ENCODE measurements at places on chromosomes 6 and 20. TPM values are rescaled to one million over a fixed set of nuclear protein-coding genes. Genes with fewer than 3 reads are reported as not detected.
A peak's percentile ranks its signal among the peaks of the same experiment; 100 is the strongest.

- no peak for DNase-seq
Measured at GRCh38 chr20:52801628-52802006, 170.5 kb upstream of the TSHZ2 start.

- DNase-seq, result no peak
Measured at GRCh38 chr6:22152841-22153240, 144.0 kb downstream of the PRL start.

DNA sequence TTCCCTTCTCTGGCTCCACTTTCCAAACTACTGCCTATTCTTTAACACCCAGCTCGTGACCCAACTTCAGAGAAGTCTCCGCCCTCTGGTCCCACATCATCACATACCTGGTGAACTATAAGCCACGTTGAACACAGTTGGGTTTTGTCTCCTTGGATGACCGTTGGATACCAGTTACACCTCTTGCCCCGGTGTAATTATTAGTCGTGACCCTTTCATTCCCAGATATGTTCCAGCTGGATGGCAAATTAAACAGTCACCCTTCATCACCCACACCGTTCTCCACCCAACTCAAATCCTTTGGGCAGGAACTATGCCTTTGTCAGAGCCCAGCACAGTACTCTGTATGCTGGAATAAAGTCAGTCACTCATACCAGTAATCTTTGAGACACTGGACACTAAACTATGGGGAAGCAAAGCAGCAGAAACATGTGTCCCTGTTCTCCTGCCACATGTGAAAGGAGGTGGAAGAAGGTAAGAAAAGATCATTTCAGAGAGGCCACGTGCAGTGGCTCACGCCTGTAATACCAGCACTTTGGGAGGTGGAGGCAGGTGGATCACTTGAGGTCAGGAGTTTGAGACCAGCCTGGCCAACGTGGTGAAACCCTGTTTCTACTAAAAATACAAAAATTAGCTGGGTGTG is 22.5 kb downstream of the PLAGL2 start:
- no peak for DNase-seq

MACROD2 gene
- not detected for total RNA-seq

DNA sequence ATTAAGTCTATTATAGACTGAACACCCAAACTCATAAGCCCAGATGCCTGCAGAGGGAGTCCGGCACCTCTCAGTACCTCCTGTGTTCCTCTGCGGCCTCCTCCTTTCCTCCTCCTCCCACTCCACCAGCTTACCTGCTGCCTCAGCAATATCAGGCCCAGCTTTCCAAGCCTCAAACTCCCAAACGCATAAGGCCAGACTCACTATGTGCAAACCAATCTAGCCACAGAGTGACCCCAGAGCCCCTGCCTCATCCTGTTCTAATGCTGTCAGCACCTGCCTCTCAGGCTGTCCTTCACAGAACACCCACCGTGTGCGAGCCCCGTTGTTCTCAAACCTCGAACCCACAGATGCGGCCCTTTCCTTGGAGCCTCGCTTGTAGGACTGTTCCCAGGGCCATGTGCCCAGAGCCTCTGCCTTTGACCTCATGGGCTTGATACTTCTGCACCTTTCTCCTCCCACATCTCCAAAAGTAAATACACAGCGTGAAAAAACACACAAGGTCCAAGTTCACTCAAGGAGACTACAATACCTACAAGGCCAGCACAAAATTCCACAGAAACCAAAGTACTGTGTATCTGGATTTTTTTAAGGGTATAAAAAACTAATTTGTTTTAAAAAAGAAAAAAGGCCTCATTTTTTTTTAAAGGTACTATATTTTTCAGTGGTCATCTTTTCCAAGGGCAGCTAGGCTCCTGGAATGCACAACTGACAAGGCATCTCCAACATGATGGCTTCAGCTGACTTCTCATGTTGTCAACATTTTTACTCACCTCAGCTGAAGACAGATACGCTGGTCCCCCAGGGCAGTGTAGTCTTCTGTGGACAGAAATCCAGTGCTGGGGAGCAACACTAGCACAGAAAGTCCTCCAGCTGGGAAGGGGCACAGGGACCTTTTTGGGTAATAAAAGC is 52.3 kb downstream of the ABHD12 start:
- DNase-seq, result no peak

DNA sequence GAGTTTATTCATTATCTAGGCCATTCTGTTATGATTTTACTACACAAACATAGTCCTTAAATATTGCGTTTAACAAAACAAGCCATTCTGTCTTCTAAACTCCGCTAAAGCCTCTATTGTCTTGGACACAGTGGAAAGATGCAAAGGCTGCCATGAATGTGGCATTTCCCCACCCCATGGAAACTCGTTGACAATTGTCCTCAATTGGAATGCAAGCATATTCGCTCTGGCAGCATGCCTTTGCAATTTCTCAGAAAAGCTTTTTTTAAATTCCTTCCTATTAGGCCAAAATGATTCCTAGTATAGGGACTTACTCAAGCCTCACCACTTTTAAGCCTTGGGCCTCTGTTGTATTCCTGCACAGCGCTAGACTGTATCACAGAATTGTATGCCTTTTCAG is 22.8 kb downstream of the OR2A4 start:
- no peak for DNase-seq

DNA sequence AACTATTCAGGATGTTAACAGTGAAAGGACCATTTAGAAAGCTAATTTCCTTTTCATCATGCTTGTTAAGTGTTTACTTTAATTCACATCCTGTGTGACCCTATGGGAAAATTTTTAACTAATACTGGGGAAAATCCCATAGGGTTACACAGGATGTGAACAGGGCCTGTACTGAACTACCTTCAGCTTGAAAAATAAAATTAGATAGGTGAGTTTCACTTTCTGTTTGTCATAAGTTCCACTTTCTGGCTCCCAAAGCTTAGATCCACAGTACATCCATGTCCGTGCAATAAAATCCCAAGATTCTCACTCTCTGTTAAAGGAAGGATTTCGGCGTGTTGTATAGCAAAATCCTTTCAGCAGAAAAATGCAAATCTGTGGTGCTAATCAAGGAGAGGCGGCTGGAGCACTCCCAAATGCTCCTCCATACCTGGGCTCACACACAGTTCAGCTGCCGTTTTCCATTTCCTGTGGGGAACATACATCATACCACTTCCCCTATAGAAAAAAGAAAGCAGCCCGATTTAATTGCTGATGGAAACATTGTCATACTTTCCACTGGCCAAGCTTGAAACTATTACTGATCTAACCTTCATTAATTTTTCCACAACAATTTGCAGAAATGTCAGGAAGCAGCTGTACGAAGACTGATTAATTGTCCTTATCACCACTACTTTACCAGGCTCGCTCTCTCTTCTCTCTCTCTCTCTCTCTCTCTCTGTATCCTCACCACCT is 125.2 kb downstream of the HIVEP2 start:
- peak; percentile 65 for DNase-seq

DNA sequence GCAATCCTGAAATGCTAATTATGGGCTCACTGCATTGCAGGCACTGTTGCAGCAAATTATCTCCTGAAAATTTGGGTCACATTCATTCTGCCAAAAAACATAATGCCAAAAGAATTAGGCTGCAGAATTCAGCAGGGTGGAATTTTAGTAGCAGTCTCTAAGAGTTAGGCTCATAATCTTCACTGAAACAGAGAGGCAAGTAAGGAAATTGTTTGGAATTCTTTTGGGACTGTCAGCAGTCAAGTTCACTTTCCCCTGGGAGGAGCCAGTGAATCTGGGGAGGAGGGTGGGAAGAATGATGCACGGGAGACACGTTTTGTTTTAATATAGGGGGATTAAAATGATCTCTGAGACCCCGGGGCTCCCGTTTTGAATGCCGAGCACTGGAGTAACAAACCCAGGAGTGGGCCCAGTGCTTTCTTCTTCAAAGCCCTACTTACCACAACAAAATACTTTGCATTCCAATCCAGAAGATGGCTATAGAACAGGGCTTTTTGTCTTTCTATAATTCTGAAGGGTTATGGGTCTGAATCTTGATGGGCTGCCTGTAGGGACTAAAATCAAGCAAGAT is 44.7 kb downstream of the SOBP start:
- DNase-seq, result peak; percentile 7

- DNase-seq, result no peak
Measured at GRCh38 chr20:56851552-56851951, 222.4 kb downstream of the TFAP2C start.

DNA sequence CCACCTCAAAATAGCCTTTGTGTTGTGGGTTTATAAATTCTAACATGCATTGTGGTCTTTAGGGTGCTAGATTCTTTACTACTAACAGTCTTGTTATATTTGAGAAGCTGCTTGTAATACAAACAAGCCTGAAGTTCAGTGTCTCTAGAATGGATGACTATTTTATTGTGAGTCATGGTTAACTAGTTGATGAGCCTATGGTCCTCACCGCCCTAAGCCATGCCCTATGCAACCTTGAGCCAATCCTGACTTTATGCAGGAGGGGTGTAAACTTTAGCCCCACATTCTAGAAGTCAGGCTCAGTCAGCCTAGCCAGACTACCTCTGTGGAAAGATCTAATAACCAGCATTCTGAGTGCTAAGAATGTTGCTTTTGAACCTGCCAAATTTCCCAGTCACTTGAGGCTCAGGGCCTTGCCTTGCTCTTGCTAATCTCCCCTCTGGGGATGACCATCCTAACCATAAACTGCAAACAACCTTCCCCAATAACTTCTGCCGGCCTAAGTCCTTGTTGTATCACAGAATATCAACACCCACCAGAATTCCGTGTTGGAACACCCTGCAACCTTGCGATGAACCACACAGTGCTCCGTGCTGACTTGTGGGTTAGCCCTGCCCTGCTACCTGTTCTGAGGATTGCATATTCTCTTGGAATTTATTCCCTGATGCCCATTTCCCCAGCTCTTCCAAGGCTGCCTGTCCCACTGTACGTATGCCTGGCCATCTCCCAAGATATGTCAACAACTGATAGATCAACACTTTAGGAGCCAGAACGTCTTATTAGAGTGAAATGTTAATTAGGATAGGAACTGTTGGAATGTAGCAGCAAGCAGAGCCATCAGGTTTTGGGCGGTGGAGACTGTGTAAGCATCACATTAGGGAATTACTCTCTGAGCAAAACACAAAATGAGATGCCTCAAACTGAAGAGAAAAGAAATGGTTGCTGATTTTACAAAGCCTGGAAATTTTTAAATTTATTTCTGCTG is 71.7 kb upstream of the CEP85L start:
- peak; percentile 26 for DNase-seq

GRCh38 chr6:118787724-118788423 is 106.1 kb upstream of the ASF1A start:
- no peak for DNase-seq

- DNase-seq, result peak; percentile 13
Measured at GRCh38 chr6:144811140-144811539, 526.0 kb downstream of the UTRN start.

DNA sequence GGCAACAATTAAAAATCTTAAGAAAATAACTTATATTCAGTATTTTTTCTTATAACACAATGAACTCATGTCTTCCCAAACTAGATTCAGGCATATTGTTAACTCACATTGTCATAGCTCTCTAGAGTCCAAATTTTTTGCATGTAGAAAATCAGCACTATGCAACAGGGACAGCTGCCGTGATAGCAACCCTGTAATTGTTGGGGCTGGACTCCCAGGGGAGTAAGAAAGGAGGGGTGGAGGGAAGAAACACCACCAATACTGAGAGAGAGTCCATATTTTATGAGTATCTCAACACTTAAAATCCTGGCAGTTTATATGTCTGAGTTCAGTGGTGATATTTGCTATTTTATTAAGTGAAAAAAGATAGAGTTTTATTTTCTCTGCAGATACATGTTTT is 89.6 kb upstream of the HS3ST5 start:
- no peak for DNase-seq

- DNase-seq, result no peak
Measured at GRCh38 chr6:96330884-96331283, 190.7 kb upstream of the UFL1 start.

DNA sequence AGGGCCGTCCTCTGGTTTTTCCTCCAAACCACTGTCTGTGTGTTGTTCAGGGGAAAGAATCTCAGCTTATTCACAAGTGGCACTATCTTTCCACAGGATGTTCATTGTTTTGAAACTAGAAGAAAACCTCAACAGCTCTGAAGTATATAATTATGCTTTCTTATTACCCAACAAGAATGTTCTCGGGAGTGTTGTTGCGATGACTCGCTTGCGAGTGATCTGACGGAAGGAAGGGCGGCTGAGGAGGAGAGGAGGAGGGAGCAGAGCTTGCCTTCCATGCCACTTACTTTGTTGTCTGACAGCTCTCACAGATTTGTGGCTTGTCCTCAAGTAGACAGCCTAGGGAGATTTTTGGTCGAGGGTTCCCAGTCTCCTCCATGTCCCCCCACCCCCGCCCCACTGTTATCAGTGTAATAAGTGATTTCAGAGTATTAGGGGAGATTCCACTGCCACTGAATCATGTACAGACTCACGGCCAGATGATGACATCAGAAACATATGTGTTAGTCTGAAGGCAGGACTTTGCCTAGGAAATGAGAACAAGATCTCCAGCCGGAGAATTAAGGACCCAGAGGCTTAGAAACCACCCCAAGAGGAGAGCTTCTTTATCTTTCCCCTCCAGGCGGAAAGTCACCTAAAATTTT is 80.7 kb upstream of the CCN6 start:
- peak; percentile 98 for DNase-seq

DNA sequence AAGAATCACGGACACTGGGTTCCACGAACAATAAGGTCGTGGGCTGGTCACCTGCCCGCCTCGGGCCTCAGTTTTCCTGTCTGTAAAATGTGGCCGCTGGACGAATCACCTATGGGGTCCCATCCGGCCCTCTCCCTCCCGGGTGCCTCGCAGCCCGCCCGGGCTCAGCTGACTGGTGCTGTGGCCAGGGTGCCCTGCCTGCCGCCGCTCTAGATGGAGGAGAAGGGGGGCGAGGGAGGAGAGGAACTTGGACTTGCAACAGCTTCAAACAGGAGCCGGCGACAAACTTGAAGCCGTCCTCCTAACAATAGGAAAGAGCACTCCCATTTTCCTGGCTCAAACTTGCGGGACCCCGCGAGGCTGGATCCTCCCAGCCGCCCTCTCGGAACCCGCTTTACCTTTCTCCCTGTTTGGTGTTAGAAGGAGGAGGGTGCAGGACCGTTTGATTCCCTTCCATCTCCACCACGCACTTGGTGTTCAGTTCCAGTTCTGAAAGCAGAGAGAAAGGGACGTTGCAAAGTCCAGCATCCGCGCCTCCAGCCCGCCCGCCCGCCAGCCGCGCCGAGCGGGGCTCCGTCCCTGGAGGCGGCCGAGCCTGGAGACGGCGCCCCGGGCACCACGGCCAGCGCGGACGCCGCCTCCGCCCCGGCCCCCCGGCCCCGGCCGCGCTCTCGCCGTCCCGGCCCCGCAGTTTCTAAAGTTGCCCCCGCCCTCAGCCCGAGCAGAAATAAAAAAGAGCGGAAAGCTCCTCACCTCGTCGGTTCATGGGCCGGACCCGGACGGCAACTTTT is 584 bp downstream of the KIF13A start:
- peak; percentile 39 for DNase-seq

MATN4 gene
- total RNA-seq, result not detected

STAU1 gene
- total RNA-seq, result 43.9 TPM

VPS16 gene
- total RNA-seq, result 48.0 TPM

PRDM1 gene
- total RNA-seq, result 6.9 TPM

- peak; percentile 43 for DNase-seq
Measured at GRCh38 chr6:11710311-11710761, 68.3 kb downstream of the ADTRP start.
